ENCODE measurements at places on chromosomes 5 and 9.

DNA sequence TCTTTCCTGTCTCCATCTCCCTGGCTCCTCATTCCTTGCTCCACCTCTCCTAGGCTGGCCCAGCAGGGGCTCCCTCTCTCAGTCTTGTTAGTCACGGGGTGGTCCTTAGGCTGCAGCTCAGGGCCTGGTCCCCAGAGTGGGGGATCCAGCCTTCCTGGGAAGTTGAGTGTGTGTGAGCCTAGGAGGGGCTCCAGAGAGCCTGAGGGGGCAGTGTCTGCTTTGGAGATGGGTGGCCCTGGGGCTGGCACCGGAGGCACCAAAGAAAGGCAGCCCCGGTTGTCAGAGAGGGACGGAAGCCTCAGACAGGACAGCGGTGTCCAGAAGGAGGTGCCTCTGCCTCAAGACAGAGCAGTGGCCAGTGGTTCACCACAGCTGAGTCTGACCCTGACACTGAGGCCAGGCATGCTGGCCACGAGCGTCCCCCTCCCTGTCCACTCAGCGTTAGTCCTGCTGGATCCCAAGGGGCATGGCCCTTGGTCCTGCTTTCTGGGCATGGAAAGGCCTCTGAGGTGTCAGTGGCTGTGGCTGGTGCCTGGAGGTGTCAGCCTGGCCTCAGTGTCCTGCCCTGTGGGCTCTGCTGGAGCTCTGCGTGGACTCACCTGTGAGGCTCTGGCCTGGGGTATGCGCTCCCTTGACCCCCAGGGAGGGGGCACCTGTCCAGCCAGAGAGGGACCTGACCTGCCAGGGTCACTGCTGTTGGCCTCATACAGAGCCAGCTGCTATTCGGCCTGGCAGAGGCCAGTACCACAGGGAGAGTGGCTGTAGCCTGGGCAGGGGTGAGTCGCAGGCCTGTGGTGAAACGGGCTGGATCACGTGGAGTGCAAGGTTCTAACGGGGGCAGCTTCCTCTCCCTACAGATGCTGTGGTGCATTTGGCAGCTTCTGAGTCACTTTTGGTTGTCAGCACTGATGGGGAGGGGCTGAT lies 130.6 kb downstream of the CACNA1B start:
- DNase-seq, result no peak

- no peak for DNase-seq
These were observed 13.6 kb downstream of the PTPDC1 start for GRCh38 chr9:94097788-94098414.

- DNase-seq, result no peak
These were observed 136.6 kb upstream of the DAB2 start for GRCh38 chr5:39561421-39561820.

DNA sequence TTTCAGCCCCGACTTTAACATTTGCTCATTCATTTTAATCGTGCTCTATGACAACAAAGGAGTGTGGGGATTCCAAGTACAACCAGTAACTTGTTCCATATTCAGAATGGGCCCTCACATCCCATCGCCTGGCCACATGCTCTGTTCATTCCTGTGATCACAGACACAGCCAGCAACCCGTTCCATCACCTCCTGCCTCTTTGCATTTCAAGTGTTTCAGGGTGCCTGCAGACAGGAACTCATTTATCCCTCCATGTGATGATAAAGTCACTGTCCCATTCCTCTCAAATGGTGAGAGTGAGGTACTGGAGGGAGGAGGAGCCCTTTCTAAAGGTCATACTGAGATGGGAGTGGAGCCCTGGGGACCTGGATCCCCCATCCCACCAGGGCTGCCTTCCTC lies 571.1 kb downstream of the MAT2B start:
- DNase-seq, result no peak

DNA sequence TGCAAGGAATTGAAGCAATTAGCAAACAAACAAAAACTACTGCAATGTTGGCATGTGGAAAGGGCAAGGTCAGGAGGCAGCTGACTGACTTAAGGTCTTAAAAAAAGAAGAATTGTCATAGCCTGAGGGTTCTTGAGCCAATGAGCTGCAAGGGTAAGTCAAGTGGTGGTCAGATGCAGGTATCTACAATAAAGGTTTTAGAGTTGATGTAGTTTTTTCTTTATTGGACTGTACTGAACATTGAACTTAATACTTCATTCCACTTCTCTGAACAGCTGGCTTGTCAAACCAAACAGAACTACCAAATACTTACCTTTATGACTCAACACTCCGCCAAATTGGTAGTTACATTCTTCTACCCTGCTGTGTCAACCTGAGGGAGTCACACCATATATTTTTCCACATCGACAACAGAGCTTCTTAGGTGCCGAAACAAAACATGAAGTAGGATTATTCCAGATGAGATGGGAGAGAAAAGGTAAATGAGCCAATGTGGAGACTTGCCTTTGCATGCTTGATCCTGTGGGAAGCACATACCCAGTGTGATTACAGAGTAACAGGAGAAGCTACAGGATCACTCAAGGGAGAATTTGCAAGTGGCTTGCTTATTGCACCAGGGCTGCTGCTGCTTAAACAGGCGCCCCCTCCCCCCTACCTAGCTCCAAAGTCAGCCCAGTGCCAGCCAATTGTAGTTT lies 35.3 kb downstream of the EQTN start:
- no peak for DNase-seq

DNA sequence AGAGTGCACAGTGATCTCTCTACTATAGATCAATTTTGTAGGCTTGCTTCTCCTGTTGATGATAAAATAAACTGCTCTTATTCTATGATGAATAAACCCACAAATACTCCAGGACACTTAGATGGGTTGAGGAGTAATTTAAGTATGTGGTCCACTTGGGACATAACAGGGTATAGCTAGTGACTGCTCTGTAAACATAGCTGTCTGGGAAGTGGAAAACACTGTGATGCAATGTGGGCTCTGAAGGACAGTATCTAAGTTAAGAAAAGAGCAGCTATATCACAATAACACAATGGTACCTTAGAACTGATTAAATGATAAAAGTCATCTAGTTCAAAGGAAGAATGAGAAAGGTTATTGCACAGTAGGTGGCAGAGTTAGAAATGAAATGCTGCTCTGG lies 294.3 kb upstream of the HAPLN1 start:
- no peak for DNase-seq

- no peak for DNase-seq
These were observed 33.5 kb downstream of the HAPLN1 start for GRCh38 chr5:83687124-83687619.

- no peak for DNase-seq
These were observed 1.6 kb downstream of the MEGF10 start for GRCh38 chr5:127292030-127292735.

DNA sequence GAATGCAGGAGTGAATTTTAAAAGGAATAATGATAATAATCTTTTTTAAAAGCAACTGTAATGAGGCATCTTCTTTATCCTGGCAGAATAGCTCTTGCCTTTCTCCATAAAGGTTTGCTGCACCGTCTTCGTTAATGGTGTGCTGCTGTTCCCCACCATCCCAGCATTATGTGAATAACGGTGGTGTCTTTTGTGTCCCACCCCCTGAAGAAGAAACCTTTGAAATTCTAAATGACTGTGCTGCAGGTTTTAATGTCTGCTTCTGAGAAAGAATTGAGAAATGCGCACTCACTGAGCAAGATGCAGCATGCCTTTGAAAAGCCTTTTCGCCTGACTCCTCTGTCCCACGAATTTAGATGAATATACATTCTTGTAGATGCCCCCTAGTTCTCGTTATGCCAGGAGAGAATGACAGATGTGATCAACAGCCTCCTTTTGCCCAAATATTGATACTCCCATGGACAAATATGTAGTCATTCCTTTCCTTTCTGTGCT lies 246.1 kb upstream of the ZNF462 start:
- DNase-seq, result no peak

GRCh38 chr9:115615000-115615401 lies 497.0 kb upstream of the TNC start:
- no peak for DNase-seq

GRCh38 chr5:7759951-7760580 lies 90.9 kb downstream of the CFAP90 start:
- DNase-seq, result no peak

DNA sequence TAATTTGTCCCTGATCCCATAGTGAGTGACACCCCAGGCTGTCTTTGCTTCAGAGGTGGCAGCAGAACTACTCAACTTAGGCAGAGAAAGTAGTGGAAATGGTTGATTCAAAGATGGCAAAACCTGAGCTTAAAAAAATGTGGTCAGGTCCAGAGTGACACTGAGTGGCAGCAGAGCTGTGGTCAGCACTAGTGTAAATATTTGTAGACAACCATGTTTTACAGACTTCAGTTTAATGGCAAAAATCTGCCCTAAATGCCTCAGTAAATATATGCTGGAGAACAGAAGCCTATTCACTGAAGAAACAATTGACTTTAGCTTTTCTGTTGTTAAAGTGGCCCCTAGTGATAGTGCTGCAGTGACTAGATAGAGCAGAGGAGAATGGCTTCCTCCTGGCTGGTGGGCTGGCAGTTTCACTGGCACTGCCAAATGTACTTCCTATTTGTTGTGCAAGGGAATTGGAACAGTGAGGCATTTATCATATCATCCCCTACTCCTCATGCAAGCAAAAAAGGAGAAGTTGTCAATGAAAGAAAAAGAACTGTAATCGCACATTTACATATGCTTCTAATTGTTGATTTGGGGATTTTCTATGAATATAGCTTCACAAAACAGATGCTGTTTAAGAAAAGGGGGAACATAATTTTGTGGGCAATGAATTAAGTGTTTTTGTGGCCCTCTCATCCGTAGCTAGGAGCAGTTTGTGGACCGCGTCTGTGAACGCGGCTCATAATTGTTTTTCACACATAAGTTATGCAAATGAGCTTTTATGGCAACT lies 12.0 kb downstream of the PBX3 start:
- DNase-seq, result no peak

- no peak for DNase-seq
These were observed 124.0 kb downstream of the RGS3 start for GRCh38 chr9:113587471-113588031.

DNA sequence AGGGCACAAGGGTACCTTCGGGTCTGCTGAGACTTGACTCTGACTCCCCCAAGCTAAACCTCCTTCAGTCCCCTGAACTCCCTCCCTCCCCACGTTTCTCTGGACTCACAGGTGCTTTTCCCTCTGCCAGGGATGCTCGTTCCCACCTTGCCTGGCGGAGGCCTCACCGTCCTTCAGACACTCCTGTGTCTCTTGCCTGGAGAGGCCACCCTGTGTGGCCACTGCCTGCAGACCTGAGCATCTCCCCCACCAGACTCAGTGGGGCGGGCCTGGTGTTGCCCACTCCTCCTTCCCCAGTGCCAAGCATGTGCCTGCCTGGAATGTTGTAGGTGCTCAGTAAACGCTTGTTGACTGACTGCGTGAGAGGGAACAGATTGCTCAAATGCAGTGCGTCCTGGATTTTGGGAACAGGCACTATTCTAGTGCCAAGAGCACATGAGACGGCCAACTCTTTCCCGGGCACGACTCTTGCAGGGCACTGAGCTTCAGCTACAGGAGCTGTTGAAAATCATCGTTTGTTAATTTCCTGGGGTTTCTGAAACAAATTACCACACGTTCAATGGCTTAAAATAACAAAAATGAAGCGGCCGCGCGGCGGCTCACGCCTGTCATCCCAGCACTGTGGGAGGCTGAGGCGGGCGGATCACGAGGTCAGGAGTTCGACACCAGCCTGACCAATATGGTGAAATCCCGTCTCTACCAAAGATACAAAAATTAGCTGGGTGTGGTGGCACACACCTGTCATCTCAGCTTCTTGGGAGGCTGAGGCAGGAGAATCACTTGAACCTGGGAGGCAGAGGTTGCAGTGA lies 71.0 kb upstream of the BARHL1 start:
- DNase-seq, result no peak

GRCh38 chr5:18465833-18466681 lies 831.8 kb downstream of the TAF11L14 start:
- DNase-seq, result peak; percentile 55

- no peak for DNase-seq
These were observed 129.4 kb downstream of the OLFM1 start for GRCh38 chr9:135216791-135217441.

- DNase-seq, result no peak
These were observed 415.3 kb downstream of the CETN3 start for GRCh38 chr5:89994266-89994665.

DNA sequence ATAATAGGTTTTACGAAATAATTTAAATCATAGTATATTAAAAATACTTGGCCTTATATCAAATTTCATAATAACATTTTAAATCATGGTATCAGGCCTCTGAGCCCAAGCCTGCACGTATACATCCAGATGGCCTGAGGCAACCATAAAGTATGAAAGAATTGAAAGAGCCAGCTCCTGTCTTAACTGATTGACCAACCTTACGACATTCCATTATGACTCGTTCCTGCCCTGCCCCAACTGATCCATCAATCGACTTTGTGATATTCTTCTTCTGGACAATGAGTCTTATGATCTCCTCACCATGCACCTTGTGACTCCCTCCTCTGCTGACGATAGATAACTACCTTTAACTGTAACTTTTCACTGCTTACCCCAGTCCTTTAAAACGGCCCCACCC lies 545.0 kb downstream of the MTRR start:
- no peak for DNase-seq

GRCh38 chr9:129863059-129863690 lies 27.9 kb downstream of the USP20 start:
- DNase-seq, result peak; percentile 80

DNA sequence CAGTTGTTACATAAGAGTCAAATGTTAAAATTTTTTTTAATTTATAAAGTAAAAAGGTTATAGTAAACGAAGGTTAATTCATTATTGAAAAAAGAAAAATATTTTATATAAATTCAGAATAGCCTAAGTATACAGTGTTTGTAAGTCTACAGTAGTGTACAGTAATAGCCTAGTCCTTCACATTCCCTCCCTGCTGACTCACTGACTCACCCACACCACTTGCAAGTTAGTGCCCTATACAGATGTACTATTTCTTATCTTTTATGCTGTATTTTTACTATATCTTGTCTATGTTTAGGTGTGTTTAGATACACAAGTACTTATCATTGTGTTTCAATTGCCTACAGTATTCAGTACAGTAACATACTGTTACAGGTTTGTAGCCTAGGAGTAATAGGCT lies 57.6 kb downstream of the MAMDC2 start:
- DNase-seq, result no peak

DNA sequence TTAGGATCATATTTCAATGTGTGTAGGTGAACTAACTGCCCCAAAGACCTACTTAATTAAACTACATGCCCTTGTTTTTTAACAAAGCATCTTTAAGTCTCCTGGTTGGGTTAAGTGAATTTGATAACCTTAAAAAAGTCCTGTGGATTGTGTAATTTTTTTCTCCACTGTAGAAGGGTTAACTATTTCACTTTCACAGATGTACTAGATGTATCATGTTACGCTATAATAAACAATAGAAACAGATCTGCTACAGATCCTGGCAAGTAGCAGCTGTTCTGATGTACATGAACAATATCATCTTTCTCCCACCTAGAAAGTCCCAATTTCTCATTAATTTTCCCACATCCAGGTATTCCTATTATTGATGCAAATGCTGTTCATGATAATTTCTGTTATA lies 18.9 kb downstream of the KIF24 start:
- no peak for DNase-seq

- DNase-seq, result peak; percentile 18
These were observed 161.1 kb downstream of the MAST4 start for GRCh38 chr5:66757219-66757833.

DNA sequence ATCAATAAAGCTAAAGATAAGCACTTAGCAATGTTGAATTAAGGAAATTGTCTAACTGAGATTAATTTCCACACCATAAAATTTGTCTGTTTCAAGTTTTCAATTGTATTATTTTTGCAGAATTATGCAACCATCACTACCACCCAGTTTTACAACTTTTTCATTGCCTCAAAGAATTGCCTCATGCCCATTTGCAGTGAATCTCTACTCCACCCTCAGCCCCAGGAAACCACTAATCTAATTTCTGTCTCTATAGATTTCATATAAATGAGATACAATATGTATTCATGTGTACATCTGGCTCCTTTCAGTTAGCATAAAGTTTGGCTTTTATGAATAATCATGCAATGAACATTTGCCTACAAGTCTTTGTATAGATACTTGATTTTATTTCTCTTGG lies 72.9 kb downstream of the PTCD2 start:
- DNase-seq, result no peak
